ENCODE measurements at places on chromosomes 7 and 10.
A peak's percentile ranks its signal among the peaks of the same experiment; 100 is the strongest.

DNA sequence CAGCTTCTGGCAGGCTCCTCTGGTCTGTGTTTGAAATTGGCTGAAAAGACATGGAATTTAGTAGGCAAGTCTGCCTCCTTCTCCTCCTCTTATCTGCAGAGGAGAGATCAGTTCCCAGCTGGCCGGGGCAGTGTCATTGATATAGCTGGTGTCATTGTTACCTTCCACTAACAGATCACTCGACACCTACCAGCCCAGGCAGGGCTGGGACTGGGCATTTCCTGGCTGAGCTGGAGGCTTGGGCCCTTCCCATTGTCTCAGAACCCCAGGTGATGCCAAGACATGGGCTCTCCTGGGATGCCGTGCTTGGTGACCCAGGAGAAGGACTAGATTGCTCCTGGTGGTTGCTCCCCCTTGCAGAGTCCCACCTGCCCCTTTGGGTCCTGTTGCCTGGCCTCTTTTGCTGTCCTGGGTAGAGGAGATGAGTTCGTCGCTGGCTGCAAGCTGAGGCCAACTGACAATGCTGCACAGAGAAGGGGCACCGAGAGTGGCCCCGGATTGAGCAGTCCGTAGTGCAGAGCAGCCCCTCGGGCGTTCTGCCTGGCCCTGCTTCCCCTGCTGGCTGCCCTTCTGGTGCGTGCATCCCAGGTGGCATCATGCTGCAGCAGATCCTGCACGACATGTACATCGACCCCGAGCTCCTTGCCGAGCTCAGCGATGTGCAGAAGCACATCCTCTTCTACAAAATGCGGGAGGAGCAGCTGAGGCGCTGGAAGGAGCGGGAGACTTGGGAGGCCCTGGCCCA, at the start of gene SH2D4B:
Gene SH2D4B (plus strand): TSS at position 167 of the 745 bp plus-strand sequence. CDS start 430 bp downstream, at position 597.
- DNase-seq: no peak

GRCh38 chr10:29280488-29280840, 8.4 kb upstream of the LYZL1 start:
- no peak for DNase-seq

DNA sequence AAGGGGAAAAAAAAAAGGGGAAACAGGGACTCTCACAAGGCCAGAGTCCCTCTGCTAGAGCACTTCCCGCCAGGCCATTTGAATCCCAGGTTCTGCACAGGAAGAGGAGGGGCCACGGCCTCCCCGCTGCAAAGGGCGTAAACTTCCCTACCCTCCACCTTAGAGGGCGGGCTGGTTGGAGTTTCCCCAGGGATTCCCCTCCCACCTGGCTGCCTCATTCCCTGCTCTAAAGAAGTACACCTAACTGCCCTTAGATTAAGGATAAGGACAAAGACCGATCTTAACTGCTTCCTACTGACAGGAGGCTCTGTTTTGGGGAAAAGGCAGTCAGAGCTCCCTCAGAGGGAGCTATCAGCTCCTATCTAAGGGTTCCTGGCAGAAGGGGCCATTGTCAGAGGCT, 102.0 kb upstream of the ARMC3 start:
- peak; percentile 50 for DNase-seq

GRCh38 chr7:2635810-2636701, 4.3 kb downstream of the TTYH3 start:
- no peak for DNase-seq

DNA sequence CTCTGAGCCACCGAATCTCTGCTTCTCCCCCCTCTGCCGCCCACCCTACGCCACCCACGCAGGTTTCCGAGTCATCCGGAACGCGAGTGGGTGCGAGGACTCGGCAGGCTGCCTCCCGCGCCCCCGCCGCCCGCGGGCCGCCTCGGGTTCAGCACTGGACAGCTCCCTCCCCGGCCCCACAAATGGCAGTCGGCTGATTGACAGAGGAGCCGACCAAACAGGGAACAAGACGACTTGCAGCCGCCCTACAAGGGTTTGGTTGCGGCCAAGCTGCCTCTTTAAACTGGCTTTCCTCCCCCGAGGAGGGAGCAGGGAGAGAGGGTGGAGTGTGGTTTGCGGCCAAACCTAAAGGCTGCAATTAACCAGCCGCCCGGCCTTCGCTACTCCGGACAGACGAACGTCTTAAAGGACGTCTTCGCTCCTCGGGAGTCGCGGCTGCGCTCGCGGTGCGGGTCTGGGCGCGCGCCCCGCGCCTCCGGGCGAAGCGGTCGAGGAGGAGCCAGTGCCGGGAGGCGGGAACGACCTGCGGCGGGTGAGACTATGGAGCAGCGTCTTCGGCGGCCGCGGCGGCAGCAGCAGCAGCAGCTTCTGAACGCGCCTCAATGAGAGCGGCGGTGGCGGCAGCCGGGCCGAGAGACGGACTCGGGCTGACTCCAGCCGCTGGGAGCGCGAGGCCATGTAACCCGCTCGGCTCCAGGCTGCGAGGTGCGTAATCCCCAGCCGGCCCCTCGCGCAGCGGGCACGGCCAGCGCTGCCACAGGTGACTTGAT, at the start of gene GPR158:
Gene GPR158 (plus strand): TSS at position 541 of the 770 bp plus-strand sequence. CDS start 420 bp downstream, outside the sequence.
- peak; percentile 88 for DNase-seq

- no peak for DNase-seq
Observed at GRCh38 chr7:135793841-135794240, 45.2 kb upstream of the FAM180A start.

DNA sequence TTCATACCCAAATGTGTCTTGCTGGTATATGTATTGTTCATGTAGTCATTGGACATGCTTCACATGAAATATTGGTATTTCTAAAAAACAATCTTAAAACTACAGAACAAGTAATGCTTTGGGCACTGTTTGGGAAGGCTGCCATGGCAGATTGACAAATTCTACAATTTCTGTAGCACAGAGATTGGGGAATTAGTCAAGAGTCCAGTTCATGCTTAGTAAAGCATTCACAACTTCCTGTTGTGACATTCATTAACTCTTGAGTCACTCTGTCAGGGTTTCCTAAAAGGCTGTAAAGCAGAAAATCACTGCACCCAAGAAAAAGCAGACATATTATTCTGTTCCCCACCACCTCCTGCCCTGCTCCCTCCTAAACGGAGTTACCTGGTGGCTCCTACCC, 398.9 kb downstream of the PHTF2 start:
- DNase-seq: no peak

DNA sequence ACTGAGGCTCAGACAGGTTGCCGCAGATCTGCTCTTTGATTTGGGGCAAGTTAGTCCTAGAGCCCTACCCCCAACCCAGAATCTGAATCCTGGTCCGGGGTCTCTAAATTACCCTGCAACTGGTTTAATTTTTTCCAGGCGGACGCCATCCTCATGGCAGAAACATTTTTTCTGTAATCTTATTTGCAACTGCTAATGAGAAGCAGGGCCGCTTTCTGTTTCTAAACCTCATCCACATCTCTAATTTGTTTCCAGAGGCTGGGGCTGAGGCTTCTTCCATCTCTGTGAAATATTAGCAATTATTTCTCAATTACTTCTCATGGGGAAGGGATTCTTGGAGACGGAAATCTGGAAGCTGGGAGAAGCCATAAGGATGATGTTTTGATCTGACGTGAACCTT, 261.6 kb downstream of the RPS24 start:
- DNase-seq: no peak

DNA sequence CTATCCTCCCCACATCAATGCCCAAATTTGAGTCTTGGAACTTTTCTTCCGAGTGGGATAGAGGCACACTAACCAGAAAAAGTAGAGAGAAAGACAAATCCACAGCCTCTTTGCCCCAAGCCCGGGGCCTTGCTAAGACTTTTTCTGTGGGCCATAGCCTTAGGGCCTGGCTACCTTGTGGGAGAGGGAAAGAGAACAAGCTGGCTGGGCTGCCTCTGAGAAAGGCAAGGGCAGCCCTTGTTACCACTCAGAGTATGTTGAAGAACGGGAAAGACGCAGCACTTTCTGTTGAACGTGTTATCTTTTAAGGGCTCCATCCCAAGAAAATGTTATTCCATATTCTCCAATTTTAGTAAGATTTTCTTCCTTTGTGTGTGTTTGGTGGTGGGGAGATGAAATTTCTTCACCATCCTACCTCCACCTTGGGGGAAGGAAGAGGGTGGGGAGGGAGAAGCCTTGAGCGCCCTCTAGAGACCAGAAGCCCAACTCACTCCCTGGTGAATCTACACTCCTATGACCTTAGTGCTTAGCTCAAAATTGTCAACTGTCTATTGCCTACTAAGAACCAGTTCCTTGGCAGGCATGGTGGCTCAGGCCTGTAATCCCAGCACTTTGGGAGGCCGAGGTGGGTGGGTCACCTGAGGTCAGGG, 3.9 kb upstream of the NRF1 start:
- DNase-seq: peak; percentile 20

GRCh38 chr7:122885583-122886356, 490 bp downstream of the CADPS2 start:
- peak; percentile 50 for DNase-seq

DNA sequence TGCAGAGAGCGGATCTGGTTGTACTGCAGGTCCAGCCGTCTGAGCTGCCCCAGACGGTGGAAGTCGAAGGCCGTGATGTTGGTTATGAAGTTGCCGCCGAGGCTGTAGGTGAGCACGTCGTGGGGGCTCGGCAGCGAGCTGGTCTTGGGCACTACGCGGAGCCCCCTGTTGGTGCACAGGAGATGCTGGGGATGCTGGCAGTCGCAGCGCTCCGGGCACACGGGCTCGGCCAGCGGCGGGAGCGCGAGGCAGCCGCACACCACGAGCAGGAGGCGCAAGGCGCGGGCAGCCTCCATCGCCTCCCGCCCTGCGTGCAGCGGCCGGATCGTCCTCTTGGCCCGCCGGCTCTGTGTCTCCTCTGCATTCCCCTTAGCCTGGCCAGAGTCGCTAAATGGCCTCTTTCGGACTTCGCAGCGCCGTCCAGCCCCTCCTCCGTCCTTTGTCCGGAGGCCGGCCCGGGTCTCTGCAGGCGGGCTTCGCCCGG, 337 bp downstream of the TRIL start:
- no peak for DNase-seq

DNA sequence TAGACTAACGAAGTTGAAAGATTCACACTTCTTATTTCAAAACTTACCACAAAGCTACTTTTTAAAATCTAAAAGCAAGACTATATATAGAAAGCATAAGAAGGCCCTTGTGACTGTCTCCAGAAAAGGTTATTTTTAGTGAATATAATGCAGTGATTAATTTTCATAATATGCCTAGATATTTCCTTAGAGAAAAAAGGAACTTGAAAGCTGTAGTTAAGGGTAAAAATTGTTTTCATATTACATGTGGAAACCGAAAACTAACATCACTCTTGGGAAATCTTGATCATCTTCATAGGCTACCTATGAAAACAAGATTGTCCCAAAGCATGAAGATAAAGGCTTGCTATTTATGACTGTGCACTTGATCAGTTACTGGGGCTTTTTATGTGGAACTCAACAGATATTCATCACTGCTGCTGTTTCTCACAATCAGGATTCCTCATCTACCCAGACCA, 223.2 kb downstream of the SH2D4B start:
- no peak for DNase-seq

DNA sequence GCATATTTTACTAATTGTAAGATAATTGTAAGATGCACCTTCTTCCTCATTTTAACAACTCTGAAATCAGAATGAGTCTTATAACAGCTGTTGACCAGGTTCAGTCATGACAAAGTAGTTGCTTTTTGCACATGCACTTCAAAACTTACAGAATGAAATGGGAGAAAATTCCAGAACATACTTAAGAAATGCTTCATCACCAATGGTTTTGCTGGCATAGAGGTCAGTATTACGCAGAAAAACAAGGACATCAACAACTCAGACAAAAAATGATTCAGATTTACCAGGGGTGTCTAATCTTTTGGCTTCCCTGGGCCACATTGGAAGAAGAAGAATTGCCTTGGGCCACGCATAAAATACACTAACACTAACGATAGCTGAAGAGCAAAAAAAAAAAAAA, 13.3 kb downstream of the COL28A1 start:
- no peak for DNase-seq

Data from urothelium cell line (cell line).